ENCODE measurements at places on chromosomes 16 and 17.

- no peak for DNase-seq
Observed at GRCh38 chr17:66525338-66525737, 222.9 kb downstream of the PRKCA start.

DNA sequence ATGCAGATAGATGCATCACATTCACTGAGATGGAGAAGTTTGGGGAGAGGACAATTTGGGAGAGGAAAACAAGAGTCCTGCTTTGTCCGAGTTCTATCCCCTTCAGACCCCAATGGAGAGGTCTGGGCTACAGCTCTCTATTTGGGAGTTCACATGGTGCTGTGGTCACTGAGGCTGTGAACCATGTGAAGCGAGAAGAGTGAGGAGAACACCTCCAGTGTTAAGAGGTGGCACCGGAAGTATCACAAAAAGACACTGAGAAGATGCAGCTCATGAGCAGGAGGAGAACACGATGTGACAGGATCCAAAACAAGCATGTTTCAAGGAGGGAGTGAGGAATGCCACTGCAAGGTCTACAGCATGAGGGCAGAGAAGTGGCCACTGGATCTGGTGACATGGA is 39.7 kb downstream of the PIK3R5 start:
- DNase-seq = no peak

DNA sequence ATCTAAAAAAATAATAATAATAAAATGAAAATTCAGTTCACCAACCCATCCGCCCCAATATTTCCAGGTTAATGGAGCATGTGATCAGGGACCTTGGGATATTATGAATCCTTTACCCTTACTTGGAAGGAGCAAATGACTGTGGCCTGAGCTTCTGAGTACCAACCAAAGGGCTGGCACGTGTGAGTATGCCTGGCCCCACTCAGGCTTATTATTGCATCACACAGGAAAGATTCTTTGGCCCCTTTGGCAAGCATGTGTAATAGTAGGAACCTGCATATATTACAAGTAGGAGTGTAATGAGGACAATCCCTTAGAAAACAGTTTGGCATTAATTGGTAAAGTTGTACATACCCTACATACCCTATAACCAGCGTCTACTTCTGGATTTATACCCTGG is 7.2 kb upstream of the C17orf78 start:
- no peak for DNase-seq

- no peak for DNase-seq
Observed at GRCh38 chr16:82884320-82884898, 257.6 kb downstream of the CDH13 start.

- no peak for DNase-seq
Observed at GRCh38 chr17:66040402-66040801, 151.5 kb downstream of the CEP112 start.

DNA sequence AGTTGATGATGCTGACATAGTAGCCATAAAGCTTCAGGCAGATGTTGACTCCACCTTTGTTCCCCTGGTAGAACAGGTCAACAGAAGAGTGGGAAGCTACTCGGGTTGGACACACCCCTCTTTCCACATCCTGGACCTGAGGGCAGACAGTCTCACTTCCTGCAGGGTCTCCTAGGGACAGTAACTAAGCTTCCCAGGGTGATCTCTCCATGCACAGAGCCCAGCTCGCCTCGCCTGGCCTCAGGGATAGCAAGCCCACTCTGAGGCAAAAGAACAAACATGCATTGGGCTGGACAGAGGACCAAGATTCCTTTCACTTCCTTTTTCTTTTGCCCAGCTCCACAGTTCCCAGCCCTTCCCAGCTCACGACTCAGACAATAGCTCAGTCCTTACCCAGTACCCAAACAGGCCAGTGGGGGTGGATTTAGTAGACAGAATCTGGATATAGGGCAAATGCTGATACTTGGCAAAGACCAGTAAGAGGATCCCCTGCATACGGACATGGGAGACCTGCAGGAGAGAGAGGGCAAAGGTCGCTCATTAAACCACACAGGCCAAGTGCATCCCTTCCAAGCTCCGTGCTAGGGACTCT is 7.0 kb downstream of the INPP5K start:
- peak; percentile 84 for DNase-seq

- no peak for DNase-seq
Observed at GRCh38 chr17:57943140-57943539, 12.1 kb downstream of the CUEDC1 start.

DNA sequence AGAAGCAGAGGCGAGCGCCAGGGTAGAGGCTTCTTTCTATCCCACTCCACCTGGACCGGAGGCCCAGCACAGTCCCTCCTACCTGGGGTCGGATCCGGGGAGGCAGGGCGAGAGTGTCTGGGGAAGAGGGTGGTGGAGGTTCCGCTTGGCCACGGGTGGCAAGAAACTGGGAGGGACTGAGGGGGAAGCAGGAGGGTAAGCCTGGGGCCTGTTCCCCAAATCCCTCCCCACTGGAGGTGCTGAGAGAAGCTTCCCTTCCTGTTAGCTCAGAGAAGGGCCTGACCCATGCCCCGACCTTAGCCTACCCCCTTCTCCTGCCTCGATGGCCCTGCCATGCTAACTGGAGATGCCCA is 1.8 kb upstream of the TPPP3 start:
- DNase-seq = no peak

DNA sequence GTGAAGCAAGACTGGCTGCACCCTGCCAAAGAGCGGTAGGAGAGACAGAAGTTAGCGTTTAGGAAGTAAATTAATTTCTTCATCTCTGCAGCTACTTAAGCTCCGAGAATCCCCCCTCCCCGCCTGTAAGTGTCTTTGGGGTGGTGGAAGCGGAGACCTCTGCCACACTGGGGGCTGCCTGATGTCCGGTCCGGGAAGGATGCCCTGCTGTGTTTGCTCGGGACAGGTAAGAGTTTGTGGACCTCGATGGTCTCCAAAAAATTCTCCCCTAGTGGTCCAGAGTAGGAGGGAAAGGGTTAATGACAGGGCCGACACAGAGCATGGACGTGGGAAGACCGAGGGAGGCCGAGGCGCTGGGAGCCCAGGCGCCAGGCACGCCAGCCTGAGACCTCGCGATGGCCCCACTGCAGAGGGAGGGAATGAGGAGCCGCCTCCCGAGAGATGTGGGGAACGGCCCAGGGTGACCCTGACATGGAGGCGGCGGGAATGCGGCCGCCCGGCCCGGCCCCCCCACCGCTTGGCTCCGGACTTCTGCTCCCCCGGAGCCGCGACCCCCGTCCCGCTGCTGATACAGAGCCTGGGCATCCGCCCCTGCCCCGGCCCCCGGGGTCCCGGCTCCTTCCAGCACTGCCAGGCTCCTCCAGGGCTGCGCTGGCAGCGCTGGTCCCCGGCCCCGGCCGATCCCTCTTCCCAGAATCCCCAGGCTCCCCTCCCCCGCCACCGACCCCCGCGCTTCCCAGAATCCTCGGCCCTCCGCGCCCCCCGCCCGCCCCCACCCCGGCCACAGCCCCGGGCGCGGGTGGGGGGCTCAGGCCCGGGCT is 680 bp downstream of the ZNF629 start:
- peak; percentile 50 for DNase-seq

DNA sequence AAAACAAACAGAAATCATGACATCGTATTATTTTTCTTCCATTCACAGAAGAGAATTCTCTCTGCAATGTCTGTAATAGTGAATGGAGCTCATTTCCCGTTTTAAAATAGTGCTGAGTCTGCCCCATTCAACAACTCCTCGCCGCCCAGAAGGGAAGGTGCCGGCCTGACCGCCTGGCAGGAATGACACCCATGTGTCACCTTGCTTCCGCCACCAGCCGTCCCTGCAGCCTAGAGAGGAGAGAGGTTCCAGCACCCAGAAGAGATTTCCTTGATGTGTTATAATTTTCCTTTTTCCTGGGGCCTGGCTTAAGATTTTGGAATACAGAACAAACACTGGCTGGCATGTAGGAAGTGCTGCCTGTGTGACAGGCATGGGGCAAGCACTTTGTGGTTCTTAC is 60.0 kb downstream of the MEAK7 start:
- DNase-seq = no peak

DNA sequence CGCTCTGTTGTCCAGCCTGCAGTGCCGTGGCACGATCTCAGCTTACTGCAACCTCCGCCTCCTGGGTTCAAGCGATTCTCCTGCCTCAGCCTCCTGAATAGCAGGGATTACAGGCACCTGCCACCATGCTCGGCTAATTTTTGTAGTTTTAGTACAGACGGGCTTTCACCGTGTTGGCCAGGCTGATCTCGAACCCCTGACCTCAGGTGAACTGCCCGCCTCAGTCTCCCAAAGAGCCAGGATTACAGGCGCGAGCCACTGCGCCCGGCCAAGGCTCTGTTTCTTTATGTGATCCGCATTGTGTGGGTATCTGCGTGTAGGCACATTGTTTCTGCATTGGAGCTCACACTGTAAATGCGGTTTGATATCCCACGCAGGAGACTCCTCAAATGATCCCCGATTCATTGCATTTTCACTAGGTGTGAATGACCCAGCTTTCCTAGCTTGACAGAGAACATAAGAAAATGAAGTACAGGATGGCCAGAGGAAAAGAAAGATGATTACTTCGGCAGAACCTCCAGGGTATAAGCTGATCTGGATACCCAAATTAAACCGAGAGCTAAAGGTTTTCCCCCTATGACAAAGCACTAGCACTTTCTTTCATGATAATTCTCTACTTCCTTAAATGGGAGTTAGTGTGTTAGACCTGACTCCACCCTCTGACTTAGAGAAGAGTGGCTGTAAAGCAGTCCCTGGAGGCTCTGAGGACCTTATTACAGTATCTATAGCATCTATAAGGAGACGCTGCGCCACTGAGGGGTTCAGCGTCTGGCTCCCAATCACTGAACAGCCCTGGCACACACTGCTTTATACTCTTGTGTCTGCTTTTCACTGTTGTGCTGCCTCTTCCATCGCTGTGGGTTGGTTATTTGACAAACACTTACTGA is 17.3 kb downstream of the COTL1 start:
- DNase-seq = no peak

DNA sequence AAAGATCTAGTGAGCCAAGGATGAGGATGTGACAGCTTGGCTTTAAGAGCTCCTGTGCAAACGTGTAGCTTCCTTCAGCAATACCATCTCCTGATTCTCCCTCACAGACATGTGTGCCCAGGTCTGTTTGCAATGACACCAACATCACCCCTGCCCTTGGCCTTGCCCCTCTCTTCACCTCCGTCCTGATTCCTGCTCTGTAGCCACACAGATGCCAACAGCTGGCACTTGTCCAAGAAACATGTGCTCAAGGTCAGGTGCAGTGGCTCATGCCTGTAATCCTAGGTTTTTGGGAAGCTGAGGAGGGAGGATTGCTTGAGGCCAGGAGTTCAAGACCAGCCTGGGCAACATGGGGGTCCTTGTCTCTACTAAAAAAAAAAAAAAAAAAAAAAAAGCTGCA is 103.8 kb upstream of the CRHR1 start:
- DNase-seq = no peak

DNA sequence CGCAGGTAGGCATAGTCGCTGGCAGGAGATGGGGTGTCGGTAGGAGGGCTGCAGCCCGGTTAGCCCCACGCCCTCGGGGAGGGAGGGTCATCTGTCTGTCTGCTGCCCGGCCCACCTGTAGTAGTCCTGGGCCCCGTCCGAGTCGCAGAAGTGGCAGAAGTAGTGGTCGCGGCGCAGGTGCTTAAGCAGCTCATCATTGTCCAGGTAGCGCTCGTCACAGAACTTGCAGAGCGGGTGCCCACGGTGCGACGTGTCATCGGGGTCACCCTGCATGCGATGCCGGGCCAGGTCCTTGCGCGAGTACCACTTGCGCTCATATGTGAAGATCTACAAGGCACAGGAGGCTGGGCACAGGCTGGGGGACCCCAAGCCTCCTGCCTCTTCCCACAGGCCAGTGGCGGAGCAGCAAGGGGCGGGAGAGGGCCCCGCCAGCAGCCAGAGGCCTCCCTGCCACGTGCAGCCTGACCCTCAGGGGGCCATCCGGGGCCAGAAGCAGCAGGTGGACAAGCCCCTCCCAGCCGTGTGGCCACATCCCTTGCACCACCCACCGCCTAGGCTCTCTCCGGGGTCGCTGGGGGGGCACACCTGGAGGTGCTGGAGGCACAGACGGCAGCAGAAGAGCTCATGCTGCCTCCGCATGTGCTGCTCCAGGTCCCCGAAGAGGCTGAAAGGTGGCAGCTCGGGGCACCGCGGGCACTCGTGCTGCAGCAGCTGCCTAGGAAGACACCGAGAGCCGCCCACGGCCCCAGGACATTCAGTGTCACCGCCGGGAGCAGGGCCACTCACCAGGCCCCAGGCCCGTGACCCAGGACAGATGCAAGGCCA is 7.0 kb downstream of the ZNF598 start:
- no peak for DNase-seq

DNA sequence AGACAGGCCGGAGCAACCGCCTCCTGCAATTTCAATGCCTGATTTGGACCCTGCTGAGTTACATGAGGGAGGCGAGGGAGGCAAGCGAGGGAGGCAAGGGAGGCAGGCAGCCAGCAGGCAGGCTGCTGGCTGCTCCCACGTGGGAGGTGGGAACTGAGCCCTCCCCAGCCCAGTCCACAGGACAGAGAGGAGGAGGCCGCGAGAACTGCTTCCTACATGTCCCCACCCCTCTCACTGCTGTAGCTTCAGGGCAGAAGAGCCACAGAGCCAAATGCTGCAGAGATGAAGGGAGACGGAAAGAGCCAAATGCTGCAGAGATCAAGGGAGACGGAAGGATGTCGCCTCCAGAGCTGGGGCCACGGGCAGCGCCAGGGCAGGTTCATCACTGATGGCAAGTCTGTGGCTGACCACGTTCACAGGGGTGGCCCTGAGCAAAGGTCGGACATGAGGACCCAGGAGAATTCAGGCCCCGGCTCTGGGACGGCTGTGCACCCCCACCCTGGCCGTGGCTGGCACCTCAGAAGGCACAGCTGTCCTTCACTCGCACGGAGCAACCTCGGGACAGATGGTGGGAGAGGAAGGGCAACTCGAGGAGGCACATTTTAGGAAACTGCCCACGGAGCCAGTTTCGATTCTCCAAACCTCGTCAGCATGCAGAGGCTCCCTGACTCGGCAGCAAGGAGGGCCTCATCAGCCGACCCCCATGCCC is 21.5 kb downstream of the RPH3AL start:
- no peak for DNase-seq

DNA sequence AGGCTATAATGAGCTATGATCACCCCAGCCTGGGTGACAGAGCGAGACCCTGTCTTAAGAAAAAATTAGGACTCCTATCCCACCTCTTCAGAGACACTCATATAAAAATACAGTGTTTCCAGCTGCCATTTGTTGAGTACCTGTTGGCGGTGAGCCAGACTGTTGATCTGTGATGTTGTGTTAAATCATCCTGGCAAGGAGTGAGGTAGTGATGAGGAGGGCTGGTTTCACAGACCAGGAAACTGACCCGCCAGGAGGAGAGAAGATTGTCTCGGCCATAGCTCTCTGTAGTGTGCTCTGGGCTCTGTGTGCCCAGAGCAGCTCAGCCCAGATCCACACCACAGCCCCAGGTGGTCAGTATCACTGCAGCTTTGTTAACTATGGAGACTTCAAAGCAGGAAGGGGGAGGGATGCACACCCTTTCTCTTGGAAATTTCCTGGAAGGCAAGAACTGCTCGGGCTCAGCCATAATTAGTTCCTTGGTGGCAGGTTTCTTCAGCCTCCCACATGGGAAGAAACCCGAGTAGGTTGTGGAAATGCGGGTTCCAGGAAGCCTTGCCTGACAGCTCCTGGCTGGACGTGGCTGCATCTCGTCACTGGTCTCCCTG is 343.0 kb downstream of the SNX29 start:
- DNase-seq = no peak

GRCh38 chr17:70820276-70820675 is 650.9 kb downstream of the KCNJ2 start:
- no peak for DNase-seq

- DNase-seq = no peak
Observed at GRCh38 chr17:18070861-18071340, 16.8 kb upstream of the DRG2 start.

Data from colonic mucosa (tissue), 4 donors.